Daoy (cell line): ENCODE measurements at places on chromosomes 5 and 9. TPM values are rescaled to one million over a fixed set of nuclear protein-coding genes. Genes with fewer than 3 reads are reported as not detected.

DNA sequence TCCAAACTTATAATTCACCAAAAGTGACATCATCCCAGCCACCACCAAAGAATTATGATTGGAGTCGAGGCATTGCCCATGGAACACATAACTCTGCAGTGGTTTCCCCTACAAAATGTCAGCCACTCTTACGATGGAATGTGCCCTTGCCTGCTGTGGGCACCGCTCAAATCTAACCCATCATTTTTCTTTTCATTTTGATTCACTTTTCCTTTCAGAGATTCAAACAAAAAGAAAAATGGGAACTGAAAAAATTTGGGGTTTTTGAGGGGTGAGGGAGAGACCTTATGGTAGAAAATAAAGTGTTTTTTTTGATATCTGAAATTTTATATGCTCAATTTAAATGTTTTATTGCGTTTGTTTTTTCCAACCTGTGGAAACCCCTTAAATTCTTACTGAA is 28.1 kb downstream of the SMARCA2 start:
- DNase-seq, result no peak

Gene SPATA31E1
- not detected in 2 replicates for total RNA-seq

- peak; percentile 54 for DNase-seq
Measured at GRCh38 chr5:95403996-95404395, 12.8 kb downstream of the FAM81B start.

DNA sequence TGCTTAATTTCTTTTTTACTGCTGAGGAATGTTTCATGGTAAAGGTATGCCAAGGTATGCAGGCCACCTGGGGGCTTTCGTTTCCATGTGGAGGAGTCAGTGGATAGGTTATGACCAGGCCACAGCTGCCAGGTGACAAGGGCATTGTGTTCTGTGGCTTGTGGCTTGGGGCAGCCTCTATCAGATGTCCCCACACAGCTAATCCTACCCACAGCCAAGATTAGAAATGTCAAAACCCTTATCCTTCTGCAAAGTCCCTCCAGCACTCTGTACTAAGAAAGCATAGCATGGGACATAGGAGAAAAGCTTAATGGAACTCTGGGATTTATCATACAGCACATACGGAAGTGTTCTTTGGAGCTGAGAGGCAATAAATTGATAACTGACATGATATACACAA is 171.2 kb upstream of the S1PR3 start:
- peak; percentile 42 for DNase-seq

Gene MAT2B
- total RNA-seq, result 80.2 and 89.1 TPM in 2 replicates

Gene WDR38
- total RNA-seq, result 0.12 TPM in 1 of 2 replicates, not detected in the other

Gene PTGS1
- total RNA-seq, result 0.51 TPM in 1 of 2 replicates, not detected in the other

GRCh38 chr9:91765296-91765695 is 184.7 kb downstream of the ROR2 start:
- no peak for DNase-seq

DNA sequence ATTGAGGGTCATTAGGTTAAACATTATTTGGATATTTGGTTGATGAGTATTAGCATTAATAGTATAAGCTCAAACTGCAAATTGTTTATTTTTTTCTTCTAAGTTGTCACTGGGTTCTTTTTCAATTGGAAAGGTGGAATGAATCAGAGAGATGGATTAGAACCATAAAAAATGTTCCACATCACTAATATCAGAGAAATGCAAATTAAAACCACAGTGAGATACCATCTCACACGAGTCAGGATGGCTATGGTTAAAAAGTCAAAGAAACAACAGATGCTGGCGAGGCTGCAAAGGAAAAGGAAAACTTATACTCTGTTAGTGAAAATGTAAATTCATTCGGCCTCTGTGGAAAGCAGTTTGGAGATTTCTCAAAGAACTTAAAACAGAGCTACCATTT is 122.8 kb downstream of the CCDC192 start:
- DNase-seq, result no peak

- no peak for DNase-seq
Measured at GRCh38 chr5:178426326-178427130, 163.7 kb downstream of the COL23A1 start.

Gene PTGER4
- total RNA-seq, result 4.5 and 6.9 TPM in 2 replicates

- no peak for DNase-seq
Measured at GRCh38 chr5:1634337-1634661, 110.5 kb upstream of the LPCAT1 start.

Gene CDX1
- 0.06 and 1.3 TPM in 2 replicates for total RNA-seq

GRCh38 chr5:150604010-150604409 is 36.5 kb upstream of the SYNPO start:
- no peak for DNase-seq

DNA sequence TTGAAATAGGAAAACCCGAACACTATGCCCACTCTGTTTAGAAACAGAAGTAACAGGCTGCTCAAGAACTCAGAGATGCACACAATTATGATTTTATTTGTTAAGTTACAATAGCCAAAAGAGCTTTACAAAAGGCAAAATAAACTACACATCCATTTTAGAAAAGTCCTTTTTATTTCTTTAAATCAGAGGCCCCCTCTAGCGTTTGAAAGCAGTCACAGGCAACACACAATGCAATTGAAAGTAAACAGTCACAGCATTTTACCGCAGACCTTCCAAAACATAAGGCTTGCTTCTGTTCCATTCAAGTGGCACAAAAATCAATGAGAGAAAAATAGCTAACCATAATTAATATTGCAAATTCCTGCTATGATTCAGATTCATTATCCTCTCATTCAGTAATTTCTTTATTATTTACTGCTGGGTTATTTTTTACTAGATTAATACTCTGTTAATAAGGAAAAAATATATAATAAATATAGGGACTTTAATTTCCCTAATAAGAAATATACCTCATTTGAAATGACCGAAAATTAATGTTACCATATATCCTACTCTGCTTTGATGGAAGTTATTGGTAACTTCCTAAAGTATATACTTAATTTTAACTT is 78.3 kb downstream of the CEP120 start:
- DNase-seq, result peak; percentile 8

DNA sequence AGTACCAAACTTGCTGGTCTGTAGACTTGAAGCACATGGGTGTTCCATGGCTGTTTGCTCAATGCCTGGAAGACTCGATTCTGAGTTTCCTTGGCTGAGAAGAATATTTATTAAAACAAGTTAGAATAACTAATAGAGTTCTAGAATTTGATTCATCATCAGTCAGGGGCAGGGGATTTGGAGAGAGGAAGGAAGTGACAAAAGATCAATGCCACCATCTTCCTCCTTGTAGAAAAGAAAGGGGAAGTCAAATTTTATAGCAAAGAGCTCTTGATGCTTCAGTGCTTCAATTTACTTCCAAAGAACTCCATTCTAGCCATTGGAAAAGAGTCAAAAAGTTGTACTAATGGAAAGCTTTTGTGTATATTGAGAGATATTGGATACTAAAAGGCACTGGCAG is 236.3 kb downstream of the MCTP1 start:
- no peak for DNase-seq

GRCh38 chr5:75856056-75856455 is 138.8 kb upstream of the POC5 start:
- no peak for DNase-seq
